ENCODE measurements at places on chromosomes 6 and 20.

DNA sequence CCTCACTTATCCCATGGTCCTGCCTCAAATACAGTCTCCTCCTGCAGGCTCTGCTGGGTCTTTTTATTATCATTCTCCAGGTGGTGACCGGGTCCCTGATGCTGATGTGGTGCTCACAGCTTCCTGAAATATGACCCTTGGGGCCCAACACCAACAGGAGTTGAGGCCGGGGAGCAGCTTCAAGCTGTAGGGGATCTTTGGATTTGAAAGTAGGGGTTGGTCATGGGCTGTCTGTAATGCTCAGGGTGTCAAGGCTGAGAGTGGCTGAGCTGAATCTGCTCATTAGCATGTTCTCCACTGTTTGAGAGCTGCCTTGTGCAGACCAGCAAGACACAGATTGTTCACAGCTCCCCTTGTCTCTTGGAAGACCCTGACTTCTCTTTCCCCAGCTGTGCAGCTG, 35.5 kb downstream of the HLA-F start:
- no peak for DNase-seq

DNA sequence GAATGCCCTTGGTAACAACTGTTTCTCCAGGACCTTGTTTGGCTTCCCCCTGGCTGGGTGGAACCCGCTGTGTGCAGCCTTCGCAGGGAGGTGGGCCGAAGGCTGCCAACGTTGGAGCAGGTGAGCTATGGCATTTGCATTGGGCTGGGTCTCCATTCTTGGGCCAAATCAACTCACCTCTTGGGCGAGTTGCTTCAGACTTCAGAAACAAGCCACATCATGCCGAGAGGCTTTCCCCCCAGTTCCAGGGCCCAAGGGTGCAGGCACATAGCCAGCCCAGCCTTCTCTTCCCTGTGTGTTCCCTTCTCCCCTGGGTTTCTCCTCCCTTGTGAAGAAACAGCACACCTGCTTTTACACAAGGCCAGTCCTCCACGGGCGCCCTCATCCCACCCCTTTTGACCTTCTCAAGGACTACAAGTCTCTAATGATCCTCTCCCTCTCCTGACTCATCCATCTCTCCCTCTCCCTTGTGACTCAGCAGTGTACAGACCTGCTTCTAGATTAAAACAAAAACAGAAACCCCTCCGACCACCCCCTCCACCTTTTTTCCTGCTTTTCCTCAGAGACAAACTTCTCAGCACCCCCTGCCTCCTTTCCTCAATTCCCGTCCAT, 41.6 kb downstream of the FAM209B start:
- no peak for DNase-seq

GRCh38 chr6:134918418-134918961, 31.4 kb downstream of the ALDH8A1 start:
- DNase-seq: no peak

DNA sequence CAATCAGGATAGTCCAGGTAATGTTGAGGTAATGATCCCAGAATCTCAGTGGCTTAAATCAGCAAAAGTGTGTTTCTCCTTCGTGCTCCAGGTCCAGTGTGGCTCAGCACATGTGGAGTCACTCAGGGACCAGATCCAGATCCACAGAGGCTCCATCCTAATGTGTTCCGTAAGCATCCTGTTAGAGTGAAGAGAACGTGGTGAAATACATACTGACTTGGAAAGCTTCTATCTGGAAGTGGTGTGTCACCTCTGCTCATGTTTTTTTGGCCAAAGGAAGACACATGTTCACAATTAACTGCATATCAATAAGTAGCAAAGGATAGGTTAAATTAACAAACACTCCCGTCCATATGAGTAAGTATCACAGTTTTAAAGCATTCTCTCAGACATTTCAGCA, 26.8 kb upstream of the PREP start:
- no peak for DNase-seq
